ENCODE measurements at places on chromosomes 2 and 18. TPM values are rescaled to one million over a fixed set of nuclear protein-coding genes. Genes with fewer than 3 reads are reported as not detected.

FRZB gene
- 4.4 TPM for total RNA-seq

KATNAL2 gene
- total RNA-seq = 0.88 TPM

CD8B2 gene
- total RNA-seq = 0.27 TPM

SERPINB5 gene
- total RNA-seq = 5.2 TPM

ANKRD62 gene
- total RNA-seq = not detected

DNA sequence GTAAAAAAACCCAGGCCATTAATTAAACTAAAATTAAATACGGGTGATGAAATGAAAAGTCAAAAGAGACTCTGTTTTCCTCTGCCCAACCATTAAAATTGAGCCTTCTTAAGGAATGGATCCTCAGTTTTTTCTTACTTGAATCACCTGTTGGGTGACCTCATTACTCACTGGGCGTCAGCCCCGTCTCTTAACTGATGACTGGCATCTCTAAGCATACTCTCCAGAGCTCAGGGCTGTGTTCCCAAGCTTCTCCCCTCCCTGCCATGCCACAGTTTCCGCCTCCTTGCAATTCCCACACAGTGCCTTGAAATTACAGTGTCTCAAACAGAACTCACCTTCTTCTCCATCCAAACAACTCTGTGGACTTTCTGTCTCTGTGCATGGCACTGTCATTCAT, 421.1 kb upstream of the CELF4 start:
- DNase-seq = no peak

DNA sequence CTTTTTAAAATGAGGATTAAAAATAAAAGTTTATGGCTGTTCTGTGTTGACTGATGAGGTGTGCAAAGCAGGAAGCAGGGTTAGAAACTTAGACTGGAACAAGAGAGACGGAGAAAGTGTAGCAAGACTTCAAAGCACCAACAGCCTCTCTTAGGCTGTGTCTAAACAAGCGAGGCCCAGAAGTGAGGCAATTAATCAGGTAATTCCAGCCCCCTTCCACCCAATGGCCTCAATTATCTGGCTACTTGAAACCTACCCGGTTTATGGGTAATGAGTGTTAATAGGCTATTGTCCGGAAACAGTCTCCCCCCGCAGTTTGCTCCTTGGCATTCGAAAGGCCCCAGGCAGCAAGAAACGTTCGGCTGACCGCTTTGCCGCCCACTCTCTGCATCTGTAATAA, 171.7 kb upstream of the MYCN start:
- no peak for DNase-seq

DNA sequence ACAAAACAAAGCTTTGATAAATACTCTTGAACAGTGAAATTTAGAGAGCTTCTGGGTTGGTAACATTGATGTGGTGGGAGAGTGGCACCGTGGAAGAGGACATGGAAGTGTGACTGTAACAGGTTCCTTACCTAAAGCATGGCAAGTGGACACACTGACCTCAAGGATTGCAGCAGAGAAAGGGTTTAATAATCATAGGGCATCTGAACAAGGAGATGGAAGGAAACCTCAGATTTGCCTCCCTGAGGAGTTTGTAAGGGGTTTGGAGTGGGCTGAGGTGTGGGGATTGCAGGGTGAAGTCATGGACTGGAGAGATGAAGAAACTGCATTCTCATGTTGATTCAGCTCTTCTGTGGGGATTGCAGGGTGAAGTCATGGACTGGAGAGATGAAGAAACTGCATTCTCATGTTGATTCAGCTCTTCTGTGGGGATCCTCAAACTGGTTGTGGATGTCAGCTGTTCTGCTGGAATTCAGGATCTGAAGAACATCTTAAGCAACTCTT, 83.8 kb upstream of the TLK1 start:
- DNase-seq = no peak

- DNase-seq = no peak
These were observed 192.5 kb upstream of the FAM98A start for GRCh38 chr2:33791625-33792024.

- no peak for DNase-seq
These were observed 235.5 kb upstream of the NT5C1B start for GRCh38 chr2:18824915-18825314.

- no peak for DNase-seq
These were observed 45.1 kb downstream of the HS6ST1 start for GRCh38 chr2:128273469-128274081.

GRCh38 chr2:86042256-86043168, 63.2 kb downstream of the POLR1A start:
- no peak for DNase-seq

GRCh38 chr2:105403783-105404698, 5.2 kb upstream of the FHL2 start:
- no peak for DNase-seq

DNA sequence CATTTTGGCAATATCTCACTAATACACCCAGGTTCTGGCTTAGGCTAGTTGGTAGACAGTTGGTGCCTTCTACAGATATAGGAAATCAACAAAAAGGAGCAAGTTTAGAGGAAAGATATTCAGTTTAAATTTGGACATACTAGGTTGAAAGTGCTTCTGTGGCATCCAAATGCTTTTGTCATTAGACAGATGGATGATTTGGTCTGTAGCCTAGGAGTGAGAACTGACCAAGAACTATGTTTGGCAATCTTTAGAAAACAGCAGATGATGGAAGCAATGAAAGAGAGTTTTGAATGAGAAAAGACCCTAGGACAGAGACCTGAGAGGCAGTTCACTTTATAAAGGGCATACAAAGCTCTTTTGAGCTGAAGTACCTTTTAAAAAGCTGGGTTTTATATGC, 201.3 kb upstream of the FSHR start:
- no peak for DNase-seq

- no peak for DNase-seq
These were observed 90.9 kb downstream of the SP3 start for GRCh38 chr2:173874003-173874893.

DNA sequence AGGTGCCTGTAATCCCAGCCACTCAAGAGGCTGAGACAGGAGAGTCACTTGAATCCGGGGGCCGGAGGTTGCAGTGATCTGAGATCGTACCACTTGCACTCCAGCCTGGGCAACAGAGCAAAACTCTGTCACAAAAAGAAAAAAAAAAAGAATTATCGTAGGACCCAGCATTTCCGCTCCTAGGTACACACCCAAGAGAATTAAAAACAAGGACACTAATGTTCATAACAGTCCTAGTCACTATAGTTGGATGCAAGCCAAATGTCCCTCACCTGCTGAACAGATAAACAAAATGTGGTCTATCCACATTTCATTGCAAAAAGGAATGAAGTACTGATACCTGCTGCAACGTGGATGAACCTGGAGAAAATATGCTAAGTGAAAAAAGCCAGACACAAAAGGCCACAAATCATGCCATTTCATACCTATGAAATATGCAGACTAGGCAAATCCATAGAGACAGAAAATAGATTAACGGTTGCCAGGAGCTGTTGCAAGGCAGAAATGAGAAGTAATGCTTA, 21.2 kb downstream of the ADRA2B start:
- no peak for DNase-seq

DNA sequence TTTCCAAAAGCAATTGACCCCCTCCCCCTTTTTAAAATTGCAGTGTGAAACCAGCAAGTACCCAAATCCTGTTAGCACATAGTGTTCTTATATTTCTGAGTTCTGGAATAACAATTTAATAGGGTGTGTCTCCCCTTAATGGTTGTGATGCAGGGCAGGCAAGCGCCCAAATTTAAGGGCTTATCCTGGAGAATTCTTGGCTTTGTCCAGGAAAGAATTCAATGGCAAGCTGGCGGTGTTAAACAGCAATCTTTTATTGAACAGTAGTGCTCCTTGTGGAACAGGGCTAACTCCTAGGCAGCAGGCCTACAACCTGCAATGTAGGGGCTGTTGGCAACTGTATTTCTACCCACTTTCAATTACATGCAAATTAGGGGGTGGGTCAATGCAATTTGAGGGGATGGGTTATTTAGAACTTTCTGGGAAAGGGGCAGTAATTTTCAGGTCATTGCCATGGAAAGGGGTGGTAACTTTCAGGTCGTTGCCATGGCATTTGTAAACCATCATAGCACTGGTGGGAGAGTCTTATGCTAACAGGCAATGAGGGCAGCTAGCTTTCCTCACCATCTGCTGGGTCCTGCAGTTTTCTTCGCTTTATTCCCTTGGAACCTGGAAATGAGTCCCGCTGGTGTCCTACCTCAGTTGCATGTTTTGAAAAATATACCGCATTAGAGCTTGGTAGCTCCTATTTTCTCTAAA, 149.0 kb upstream of the KCTD1 start:
- DNase-seq = no peak

- DNase-seq = no peak
These were observed 72.3 kb upstream of the NFATC1 start for GRCh38 chr18:79323471-79323870.

Measured in Peyer's patch (tissue), 4 donors.